ENCODE measurements at places on chromosomes 16 and 17.

GRCh38 chr17:18224387-18225120, 881 bp upstream of the LLGL1 start:
- no peak for DNase-seq

- DNase-seq = no peak
Measured at GRCh38 chr17:81040791-81041337, 5.9 kb downstream of the BAIAP2 start.

DNA sequence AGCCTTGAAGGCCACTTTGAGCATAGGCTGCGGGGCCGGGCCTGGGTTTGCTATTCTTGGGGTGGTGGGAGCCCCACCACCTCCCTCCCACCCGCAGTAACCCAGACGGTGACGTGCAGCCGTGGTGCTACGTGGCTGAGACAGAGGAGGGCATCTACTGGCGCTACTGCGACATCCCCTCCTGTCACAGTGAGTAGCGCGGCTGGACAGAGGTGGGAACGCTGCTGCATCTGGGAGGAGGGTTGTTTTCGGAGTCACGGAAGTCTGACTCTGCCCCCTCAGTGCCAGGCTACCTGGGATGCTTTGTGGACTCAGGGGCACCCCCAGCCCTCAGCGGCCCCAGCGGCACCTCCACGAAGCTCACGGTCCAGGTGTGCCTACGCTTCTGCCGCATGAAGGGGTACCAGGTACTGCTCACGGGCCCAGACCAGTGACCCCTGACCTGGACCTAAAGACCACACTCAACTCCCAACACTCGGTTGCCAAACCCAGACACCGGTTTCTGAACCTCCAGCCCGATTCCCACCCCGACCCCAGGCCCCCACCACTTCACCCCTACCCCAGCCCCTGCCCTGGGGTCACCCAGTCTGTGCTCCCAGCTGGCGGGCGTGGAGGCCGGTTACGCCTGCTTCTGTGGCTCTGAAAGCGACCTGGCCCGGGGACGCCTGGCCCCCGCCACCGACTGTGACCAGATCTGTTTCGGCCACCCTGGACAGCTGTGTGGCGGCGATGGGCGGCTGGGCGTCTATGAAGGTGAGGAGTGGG, 2.1 kb downstream of the KREMEN2 start:
- no peak for DNase-seq

GRCh38 chr16:50942143-50942542, 200.3 kb downstream of the CYLD start:
- no peak for DNase-seq

- no peak for DNase-seq
Measured at GRCh38 chr17:79607940-79608623, 2.8 kb downstream of the RBFOX3 start.

DNA sequence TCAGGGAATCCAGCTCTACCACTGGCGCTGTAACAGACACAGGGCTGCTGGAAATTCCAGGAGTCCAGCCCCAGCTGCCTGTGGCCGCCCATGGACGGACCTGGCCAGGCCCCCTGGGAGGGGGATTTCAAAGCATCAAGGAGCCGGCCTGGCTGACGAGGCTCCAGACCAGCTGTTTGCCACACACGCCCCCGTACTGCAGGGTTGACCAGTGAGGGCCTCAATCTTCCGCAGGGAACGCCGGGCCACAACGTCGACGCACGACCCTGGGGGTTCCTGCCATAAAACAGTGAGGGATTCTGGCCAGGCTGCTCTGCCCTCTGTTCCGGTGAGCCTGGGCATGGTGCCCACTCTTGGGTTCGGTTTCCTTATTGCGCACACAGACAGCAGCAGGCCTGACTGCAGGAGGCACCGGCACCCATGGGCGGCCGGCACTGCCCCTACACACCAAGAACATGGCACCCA, 3.7 kb downstream of the LMF1 start:
- DNase-seq = no peak

DNA sequence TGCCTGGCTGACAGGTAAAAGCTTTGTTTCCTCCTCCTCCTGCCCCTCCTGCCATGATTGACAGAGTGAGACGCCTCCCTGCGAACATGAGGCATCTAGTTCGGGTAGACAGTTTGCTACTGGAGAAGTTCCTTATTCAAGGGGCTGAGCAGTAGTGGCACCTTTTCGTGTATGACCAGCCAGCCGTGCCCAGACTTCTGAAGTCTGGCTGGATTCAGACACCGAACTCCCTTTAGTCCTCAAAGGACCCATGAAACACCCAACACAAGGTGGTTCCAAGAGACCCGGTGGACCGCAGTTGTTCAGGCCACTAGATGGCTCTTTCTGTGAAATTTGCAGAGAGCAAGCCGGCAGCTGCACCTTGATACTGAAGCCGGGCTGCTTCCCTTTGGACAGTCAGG, 192.8 kb downstream of the XYLT1 start:
- DNase-seq = no peak

GRCh38 chr16:31508706-31509195, 560 bp upstream of the RUSF1 start:
- DNase-seq = no peak

- DNase-seq = no peak
Measured at GRCh38 chr17:19371259-19372010, 6.9 kb upstream of the MAPK7 start.

DNA sequence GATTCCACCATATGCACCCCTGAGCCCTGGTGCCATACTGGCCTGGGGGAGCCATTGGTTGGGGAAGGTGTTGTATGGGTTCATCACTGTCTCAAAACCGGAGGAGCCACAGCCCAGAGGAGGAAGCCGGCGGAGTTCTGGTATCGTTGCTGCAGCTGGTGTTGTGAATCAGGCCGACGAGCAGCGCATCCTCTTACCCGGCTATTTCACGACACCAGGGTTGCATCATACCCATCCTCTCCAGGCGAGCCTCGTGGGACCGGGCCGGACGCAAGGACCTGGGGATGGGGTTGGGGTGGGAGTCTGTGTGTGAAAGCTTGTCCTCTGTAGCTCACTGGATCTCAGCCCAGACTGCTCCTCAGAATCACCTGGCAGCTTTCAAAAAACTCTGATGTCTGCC, 6.6 kb upstream of the SLC12A3 start:
- DNase-seq = no peak

DNA sequence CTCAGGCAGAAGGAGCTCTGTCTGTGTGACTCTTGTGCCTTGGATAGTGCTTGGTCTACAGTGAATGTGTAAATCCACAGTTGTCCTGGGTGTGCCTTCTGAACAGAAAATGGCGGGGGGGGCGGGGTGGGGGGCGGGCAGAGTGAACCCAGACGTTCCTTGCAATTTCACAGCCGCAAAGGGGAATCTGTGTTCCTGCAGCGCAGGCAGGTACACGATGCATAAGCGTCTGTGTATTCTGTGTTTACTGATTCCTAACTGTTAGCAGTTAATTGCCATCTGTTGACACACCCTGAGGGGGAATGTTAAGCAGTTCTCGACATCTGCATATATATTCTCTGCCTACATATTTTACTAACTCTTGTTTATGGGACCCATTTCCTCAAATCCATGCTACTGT, 123.5 kb upstream of the ZFHX3 start:
- no peak for DNase-seq

DNA sequence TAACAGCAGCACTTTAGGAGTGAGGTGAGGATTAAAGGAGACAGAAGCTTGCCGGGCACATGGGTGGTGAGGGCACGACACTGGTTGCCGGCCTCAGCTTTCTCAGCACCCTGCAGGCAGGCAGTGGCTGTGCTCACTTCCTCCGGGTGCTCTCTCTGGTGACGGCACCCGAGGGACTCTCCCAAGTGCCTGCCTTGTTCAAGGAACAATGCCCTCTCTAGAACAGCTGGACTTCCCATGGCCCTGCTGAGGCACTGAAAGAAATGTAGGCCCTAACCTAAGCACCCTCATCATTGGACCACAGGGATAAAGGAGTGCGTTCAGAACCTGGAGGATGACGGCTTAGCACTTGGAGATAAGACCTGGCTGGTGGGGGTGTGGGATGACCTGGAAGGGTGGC, 72.7 kb downstream of the N4BP1 start:
- no peak for DNase-seq

- no peak for DNase-seq
Measured at GRCh38 chr17:55582897-55583296, 71.6 kb upstream of the SMIM36 start.

DNA sequence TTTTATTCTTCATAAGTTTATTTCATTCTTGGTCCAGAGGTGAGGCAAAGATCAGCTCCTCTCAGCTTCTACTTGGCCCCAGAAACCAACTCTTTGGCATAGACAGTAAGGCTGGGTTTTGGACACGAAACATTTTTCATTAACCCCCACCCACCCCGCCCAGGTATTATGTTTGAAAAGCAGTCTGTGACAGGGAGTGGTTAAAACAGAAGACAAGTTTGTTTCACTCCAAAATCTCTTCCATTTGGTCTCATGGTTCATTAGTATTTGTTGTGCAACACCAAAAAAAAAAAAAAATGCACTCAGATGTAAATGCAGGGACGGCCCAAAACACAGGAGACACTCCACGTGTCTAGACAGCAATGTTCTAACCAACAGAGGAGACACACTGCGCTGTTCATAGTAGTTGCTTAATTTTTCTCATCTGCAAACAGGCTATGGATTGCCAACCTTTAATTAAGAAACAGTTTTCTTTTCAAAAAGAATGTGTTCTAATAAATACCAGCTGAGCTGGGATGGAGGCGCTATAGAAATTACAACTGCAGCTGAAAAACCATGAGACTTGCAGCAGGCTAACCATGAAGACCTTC, 39.8 kb upstream of the MMP2 start:
- DNase-seq = no peak

DNA sequence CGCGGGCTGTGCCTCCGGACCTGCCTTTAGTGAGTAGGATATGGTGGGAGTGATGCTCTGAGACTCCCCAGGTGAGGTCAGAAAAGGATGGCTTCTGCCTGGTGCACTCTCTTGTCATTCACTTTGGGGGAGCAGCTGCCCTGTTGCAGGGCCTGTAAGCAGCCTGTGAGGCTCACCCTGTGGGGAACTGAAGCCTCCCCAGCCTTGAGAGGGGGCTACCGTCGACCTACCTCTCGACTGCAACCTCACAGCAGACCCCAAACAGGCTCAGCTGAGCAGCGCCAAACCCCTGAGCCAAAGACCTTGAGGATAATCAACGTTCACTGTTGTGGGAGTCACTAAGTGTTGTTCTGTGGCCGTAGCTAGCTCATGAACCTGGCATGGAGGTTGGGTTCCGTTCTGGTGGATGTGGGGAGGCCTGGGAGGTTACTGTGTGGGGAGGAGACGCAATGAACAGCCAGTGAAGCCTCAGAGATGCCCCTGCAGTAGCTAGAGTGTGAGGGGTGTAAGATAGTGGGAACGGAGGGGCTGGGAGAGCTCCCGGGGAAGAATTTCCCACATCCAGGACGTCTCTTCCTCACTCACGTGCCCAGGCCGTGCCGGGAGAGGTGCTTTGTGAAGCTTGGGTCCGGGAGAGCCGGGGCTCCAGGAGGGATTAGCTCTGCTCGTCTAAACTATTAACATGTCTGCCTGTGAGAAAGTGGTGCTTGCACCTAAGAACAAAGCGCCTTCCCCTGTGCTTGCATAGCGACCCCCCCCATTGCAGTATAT, 38.8 kb downstream of the METRNL start:
- DNase-seq = no peak

DNA sequence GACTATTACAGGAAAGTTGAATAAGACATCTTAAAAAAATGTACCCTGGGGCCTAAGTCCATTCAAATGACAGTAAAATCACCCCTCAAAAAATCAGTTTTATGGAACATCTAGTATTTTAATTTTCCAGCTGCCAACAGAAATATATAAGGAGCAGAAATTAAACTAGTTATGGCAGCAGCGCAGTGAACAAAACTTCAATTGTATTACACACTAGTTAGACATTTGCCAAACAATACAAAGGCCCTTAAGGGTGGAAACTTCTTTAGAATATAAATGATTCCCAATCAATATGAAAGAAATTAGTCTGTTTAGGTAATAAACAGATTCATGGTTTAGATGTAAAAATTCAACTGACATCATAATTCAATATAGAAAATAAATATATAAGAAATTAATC, 18.1 kb upstream of the RFFL start:
- no peak for DNase-seq

DNA sequence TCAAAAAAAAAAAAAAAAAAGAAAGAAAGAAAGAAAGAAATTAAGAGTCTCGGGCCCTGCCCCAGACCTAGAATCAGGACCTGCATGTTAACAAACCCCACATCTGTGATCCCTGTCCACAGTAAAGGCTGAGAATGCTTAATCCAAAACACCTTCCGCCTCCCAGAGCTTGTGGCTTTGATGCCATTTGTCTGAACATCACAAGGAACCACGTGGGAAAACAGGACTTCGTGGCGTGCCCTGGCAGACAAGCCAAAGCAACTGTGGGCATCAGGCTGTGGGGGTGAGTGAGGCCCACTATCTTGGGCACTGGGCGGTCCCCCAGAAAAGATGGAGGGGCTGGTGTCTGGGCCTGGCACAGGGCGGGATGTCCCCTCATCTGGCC, 173.4 kb upstream of the CIBAR2 start:
- DNase-seq = no peak

DNA sequence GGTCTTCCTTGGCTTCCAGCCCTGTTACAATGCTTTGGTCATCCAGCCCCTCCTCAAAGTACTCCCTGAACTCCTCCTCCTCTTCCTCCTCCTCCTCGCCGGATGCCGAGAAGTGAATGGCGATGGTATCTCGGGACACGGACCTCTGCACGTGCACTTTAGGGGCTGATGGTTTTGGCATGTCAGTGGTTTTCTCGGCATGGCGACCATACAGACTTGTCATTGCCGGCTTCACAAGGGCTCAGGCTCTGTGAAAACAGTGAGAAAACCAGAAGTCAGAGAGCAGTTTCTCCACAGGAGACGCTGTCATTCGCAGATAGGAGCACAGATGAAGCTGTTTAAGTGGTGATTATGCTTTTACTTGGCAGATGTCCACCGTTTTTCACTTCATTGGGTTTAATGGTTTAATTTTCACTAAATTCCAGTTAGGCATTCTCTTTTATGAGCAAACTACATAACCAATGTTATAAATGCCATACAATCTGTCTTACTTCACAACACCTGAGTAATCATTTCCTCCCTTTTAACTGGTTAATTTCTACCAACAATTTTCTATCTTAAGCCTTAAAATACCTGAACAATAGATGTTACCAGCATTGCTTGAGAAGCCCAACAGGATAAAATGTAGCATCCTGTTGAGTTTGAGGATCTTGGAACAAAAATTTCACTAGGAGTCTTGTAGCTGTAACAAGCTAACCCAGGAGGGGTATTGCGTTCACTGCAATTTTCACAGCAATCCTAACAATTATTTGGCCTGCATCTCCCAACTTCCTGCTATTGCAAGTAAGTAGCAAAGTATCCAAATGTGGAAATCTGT, 48.9 kb downstream of the TEX2 start:
- DNase-seq = no peak

GRCh38 chr17:80279895-80280294, 19.2 kb downstream of the RNF213 start:
- no peak for DNase-seq

DNA sequence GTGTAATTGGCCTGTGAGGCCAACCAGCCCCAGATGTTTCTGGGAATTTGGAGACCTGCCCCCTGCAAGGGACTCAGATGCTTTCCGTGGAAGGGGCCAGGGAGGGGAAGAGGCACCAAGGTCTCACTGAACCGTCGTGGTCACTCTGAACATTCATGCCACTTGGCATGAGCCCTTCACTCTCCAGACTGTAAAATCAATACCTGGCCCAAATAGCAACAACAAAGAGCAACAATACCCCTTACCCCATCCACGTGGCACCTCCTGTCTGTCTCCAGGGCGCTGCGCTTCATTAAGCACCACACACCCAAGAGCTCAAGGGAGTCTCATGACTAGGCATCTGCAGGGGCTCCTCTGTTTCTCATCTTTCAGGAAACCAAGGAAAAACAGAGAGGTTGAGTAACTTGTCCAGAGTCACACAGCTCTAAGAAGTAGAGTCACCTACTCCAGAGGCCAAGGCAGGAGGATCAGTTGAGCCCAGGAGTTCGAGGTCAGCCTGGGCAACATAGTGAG, 52.8 kb downstream of the SOCS1 start:
- DNase-seq = no peak
